ENCODE measurements at places on chromosomes 4 and X. TPM values are rescaled to one million over a fixed set of nuclear protein-coding genes. Genes with fewer than 3 reads are reported as not detected.

TRPC5OS gene
- polyA plus RNA-seq: not detected

CAPN6 gene
- 8.0 TPM for polyA plus RNA-seq

SPP1 gene
- polyA plus RNA-seq: 20.8 TPM

IL13RA1 gene
- 104 TPM for polyA plus RNA-seq

TNIP3 gene
- polyA plus RNA-seq: 0.05 TPM

TMEM255A gene
- 14.2 TPM for polyA plus RNA-seq

NAA11 gene
- polyA plus RNA-seq: not detected

Data from ovary (tissue), 10 donors.